Posterior cingulate gyrus (tissue), 11 donors: ENCODE measurements at places on chromosomes 6 and 20.

DNA sequence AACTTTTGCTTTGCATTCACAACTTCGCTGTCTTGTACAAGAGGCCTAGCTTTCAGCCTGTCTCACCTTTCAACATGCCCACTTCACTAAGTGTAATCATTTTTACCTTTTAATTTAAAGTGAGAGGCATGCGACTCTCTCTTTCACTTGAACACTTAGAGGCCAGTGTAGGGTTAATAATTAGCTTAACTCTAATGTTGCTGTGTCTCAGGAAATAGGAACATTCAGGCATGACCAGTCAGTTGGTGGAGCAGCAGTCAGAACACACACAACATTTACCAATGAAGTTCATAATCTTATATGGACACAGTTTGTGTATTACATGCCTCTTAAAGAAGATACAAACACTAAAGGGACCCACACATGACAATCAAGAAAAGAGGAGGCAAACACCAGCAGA is 47.6 kb downstream of the HTR1B start:
- DNase-seq = no peak

DNA sequence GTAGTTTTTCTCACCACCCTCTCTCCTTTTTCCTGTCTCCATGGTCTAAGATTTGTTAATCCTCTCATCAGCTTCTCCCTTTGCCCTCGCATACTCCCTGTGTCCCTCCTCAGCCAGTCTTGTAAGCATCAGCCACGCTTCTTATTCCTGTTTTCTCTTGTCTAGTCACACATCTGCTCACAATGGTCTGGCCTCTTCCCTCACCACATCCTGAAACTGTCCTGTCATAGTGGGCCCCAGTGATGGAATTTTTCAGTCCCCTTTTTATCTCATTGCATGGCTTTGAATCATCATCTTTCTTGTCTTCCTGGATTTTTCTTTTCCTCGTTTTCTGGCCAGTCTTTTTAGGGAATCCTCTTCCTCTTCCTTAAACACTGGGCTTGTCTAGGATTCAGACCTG is 57.2 kb downstream of the GFRA4 start:
- DNase-seq = no peak

DNA sequence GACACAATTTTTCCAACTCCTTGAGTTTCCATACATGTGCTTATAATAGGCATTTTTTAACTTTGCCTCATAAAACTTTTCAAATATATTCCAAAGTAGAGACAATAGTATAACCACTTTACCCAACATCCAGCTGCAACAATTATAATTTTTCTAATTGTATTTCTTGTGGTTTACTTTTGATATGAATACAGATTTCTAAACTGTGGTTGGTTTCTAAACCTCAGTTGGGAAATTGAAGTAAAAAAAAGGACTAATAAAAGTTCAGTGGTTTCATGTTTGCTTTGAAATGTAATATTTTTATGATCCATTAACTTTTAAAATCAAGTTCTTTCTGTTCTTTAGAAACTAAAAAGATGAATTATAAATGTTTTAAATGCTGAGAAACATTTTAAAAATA is 40.0 kb downstream of the FRK start:
- DNase-seq = no peak

DNA sequence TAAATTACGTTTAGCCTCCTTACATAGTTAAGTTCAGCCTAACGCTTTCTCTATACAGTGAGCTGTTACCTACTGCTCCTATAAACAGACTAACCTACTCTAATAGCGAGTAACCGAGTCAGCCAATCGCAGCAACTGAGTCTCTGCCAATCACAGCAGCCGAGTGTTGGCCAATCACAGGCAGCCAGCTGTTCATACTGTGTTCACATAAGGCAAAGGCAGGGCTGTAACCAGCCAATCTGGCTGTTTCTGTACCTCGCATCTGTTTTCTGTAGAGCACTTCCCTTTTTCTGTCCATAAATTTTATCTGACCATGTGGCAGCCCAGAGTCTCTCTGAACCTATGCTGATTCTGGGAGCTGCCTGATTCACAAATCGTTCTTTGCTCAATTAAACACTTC is 263.9 kb upstream of the JARID2 start:
- DNase-seq = no peak

- DNase-seq = no peak
Observed at GRCh38 chr6:83546636-83547035, 34.3 kb downstream of the PRSS35 start.

DNA sequence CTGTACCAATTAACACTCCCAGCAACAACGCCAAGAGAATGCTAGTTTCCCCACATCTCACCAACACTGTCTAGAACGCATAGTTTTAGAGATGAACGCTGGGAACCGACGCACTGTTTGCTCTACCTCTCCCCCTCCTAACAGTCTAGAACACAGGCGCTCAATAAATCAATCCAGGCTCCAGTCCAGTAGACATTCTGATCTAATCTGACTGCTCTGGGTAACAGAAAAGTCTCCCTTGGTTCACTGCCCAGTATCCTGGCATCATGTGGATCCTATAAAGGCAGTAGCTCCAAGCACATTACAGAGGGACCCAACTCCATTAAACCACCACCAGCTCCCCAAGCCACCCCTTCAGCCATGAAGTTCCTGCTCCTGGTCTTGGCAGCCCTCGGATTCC is at the start of gene DEFB132:
DEFB132 (plus strand) TSS at position 306 of the 400 bp plus-strand sequence; CDS start at position 361, 55 bp downstream.
- DNase-seq = no peak

GRCh38 chr6:26204332-26205160 is 117.3 kb downstream of the HFE start:
- DNase-seq = peak; percentile 90

- no peak for DNase-seq
Observed at GRCh38 chr20:15921930-15922329, 651.3 kb downstream of the KIF16B start.

GRCh38 chr6:136401749-136402148 is 112.1 kb upstream of the BCLAF1 start:
- no peak for DNase-seq

DNA sequence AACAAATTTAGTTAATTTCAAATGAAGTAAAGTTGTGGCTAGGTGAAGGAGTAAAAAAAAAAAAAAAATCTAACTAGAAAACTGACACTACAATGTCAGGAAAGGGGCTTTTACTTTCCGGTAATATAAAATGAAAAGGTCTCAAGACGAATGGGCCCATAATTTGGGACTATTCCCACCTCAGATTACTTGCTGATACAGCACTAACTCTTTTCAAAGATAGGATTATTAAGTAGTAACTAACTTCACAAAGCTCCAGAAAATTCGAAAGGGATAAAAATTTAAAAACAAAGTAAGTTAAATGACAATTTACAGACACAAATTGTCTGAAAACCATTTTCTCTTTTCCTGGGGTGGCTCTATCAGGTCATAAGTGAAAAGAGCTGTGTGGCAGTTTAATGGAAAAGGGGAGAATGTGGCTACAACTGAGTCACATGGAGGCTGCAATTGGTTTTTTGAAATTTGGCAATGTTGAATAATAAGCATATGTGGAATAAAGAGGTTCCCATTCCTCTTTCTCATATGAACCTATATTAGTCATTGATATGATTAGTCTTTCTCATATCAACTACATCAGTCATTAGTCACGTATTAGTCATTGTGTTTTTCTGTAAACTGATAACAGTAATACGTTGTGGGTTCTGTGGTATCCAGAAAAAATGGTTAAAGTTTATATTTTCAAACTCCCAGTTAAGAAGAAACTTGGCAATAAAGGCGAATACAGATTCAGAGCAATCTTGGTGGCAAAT is 78.0 kb downstream of the RWDD2A start:
- no peak for DNase-seq

DNA sequence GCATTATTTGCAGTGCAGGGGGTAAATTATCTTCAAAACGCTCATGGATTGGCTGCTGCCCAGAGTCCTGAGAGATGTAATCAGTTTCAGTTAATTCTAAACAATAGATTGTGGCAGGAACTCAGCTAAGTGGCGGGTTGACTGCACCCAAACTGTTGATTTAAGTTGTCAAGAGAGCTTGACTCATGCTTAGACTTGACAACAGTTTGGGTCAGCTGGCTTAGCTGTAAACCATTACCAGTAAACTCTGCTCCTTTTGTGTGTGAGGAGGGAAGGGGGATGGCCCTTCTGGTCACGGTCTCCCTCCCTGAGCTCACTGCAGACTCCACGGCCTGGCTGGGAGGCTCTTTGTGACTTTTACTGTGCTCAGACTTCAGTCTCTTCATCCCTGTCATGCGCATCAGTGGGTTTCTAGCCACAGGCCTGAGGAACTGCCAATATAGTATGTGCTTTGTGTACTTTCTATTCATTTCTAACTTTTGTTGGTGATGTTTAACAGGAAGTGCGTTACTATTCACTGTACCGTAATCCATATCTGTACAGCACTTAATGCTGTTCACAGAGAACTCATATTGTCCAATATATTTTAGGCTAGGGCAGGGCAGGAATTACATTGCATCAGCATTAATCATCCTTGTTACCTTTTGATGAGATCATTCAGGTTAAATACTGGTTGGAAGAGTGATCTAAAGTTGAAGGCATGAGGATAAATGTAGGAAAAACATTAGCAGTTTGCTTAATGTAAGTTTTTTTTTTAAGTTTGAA is 488.3 kb downstream of the CDKAL1 start:
- DNase-seq = no peak

- DNase-seq = no peak
Observed at GRCh38 chr6:37504024-37504423, 4.3 kb upstream of the CCDC167 start.

GRCh38 chr6:6581054-6581453 is 7.5 kb upstream of the LY86 start:
- DNase-seq = no peak

DNA sequence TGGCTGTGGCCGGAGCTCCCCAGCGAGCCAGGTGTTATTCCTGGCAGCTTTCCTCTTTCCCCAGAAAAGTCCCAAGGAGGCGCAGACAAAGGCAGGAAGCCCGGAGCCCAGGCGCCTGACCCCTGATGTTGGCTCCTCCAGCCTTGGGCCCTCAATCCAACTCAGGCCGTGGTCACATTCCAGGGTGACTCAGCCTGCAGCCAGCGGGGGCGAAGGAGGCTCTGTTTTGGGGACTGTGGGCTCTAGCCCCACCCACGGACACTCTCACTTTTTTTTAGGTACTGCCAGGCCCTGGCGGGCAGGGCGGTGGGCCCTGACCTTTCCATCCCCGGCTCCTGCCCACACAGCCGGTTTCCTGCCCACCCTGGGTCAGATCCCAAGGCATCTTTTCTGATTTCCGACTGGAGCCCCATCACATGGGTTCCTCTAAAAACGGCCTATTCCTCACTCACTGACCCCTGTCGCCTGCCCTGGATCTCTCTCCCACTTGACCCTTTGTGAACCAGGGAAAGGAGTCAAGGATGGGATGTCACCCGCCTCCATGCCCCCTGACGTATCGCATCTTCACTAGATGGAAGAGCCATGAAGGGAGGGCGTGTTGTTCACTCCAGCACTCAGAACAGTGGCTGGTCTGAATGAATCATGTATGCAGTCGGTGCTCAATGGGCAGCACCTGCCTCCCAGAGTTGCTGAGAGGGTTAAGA is 5.5 kb downstream of the PTGIS start:
- no peak for DNase-seq

DNA sequence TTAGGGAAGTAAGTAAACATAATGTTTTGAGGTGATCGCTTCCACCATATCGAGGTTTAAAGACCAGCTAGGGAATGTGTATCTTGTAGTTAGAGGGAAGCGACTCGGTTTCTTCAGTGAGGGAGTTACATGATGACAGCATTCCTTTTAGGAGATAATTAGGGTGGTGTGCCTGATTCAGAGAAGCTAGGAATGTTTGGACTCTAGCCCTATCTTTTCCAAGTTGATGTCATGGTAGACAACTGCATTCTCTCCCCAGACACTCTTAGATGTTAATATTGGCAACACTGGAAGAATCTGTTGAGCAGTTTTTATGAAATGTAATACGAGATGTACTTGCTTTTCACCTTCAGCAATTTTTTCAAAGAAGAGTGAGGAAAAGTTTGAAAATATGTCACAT is 12.9 kb upstream of the HIVEP1 start:
- DNase-seq = no peak

GRCh38 chr6:89013438-89013837 is 50.0 kb upstream of the RNGTT start:
- no peak for DNase-seq

GRCh38 chr6:149887343-149887742 is 10.6 kb downstream of the RAET1E start:
- DNase-seq = no peak

GRCh38 chr6:163897030-163897429 is 482.5 kb downstream of the QKI start:
- no peak for DNase-seq

- peak; percentile 66 for DNase-seq
Observed at GRCh38 chr6:17863901-17864754, 123.3 kb downstream of the KIF13A start.

GRCh38 chr6:16760516-16761470 is at the start of gene ATXN1:
Gene ATXN1 (minus strand): TSS chr6:16761460.
- DNase-seq = peak; percentile 89

DNA sequence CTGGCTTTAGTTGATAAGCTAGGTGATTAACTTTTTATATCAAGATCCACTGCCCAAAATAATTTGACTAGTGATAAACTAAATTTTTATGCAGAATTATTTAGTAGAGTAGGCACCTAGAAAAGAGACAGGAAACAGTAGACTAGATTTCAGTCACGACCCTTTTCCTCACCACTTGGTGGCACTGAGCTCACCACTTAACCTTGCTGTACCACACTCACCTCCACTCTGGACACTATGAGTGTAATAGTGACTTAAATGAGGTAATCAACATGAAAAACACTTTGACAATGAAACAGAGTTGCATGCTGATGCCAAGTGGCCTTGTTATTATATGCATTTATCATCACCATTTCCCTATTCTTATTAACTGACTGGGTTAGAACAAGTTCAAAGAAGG is 730.4 kb downstream of the KIF16B start:
- no peak for DNase-seq

- no peak for DNase-seq
Observed at GRCh38 chr20:11726026-11726425, 191.7 kb upstream of the BTBD3 start.

DNA sequence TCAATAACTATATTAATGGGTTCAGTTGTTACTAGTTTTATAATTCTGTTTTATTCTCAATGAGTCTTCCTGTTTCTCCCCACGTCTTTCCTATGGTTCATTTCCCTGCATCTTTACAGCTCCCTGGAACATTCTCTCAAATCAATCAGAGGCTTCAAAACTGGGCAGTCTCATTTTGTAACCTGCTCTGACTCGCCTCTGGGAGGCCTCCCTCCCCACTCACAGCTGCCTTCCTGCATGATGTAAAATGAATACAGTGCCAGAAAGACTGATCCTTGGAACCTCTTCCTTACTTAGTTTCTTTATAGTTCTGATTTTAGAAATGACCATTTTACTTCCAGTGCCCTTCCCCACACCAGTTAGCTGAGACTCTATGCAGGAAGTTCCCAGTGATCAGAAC is 103.9 kb downstream of the ESR1 start:
- no peak for DNase-seq
